HTR-8/SVneo (cell line): ENCODE measurements at places on chromosomes 3 and 15.

GRCh38 chr3:191135175-191135574 is 63.9 kb upstream of the OSTN start:
- no peak for DNase-seq

GRCh38 chr3:16907243-16907642 is 22.5 kb downstream of the PLCL2 start:
- DNase-seq, result no peak

GRCh38 chr3:5673521-5673920 is 486.0 kb downstream of the EDEM1 start:
- DNase-seq, result no peak

GRCh38 chr3:111541911-111542483 is at the start of gene CD96:
Gene CD96, plus strand, starts transcription at chr3:111542197. Its CDS starts 52 bp downstream, at chr3:111542249.
- no peak for DNase-seq

GRCh38 chr3:44995142-44995770 is 19.2 kb downstream of the EXOSC7 start:
- no peak for DNase-seq

DNA sequence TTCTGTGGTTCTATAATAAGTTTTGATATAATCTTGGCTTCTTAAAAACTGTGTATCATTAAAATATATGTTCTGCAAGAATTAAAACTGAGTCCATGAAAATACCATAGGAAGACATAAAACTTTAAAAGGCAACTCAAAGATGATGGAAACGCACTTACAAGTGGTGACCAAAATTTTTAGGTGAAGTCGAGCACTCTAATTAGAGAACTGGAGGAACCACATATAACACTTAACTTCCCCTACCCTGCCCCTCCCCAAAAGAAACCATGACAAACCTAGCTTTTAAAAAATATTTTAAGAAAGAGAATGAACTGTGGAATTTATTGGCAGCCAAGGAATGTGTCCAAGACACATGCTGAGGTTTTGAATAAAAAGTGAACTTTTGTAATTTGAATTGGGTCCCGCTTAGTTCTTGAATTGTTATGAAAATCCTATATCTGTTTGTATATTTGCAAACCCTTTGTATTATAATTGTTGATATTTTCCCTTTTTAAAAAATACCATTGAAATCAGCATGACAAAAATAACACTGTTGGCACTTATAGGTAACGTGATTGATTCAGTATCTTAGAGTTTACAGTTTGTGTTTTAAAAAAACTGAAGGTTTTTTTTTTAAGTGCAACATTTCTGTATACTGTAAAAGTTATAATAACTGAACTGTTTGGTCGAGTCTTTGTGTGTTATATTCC is 7.7 kb downstream of the NR2F2 start:
- no peak for DNase-seq

DNA sequence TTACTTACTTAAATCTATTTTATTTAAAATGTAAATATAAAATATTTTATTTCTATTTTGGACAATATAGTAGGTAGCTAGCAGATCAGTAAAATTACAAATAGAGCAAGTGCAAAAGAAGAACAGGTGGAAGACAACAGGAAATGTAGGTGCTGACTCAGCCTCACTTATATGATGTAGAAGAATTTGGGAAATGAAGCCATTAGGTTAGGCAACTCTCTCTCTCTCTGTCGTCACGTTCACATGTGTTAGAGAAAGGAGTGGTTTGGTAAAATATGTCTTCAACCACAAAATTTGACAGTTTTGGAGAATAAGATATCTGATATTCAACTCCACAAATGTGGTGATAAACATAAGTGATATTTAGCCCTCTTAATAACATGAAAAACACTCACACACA is 532.5 kb upstream of the KCNMB2 start:
- DNase-seq, result no peak
